ENCODE measurements at places on chromosomes 7 and 10. TPM values are rescaled to one million over a fixed set of nuclear protein-coding genes. Genes with fewer than 3 reads are reported as not detected.

TMEM213 gene
- total RNA-seq, result not detected

ASZ1 gene
- total RNA-seq, result not detected

CPN1 gene
- not detected for total RNA-seq

VPS37D gene
- 26.1 TPM for total RNA-seq

EPHA1 gene
- 0.41 TPM for total RNA-seq

DNA sequence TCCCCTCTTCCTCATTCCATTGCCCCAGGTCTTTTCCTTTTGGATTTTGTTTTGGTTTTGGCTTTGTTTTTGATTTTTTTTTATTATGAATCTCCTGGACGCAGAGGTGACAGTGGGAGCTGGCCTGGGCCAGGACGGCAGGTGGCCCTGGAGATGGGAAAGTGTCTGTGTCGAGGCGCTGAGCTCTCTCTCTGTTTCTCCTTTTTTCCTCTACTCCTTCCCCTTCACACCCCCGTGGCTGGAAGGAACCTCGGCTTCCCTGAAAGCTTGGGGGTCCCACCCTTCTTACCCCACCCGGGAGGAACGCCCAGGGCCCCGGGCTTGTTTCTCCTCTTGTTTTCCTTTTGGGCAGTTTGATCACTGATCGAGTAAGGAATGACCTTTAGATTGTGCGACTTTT, 13.2 kb downstream of the TRIM8 start:
- no peak for DNase-seq

DNA sequence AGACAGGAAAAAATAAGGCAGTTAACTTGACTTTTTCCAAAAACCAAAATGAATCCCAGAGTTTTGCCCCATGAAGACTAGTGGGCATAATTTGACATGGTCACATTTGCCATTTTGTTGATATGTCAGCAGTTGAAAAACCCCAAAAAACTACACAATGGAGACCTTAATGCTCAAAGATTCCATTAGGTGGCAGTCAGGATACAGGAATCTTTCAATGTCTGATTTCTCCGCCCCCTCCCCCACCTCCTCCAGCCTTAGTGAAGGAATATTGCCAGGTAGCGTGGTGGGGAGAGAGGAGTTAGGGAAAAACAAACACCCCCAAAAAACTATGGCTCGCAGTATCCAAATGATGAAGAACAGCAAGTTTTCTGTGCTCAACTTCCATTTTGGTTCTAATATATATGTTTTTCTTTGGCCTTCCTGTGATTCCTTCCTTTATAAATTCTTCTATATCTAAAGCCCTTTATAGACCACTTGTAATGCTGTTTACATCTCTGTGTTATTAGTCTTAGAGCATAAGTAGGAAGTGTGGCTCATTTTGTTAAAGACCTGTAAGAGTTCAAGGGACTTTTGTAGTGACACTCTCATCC, 6.7 kb upstream of the SMNDC1 start:
- peak; percentile 54 for DNase-seq

DNA sequence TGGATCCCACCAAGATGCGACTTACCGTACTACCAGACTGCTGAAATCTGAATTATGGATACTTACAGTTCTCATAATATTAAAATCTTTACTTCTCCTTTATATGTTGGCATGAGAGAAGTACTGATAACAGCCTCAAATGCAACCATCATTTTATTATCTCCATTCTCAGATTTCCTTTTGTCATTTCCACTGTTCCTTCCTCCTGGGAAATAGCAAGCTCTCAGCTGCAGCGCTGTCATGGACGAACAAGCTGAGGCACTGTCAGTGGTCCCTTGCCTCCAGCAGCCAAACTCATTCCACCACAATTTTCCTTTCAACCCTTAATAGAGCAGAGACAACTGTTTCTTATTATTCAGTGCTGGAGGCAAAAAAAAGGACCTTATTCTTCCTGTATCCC, 478.4 kb downstream of the ARL4A start:
- DNase-seq, result no peak

DNA sequence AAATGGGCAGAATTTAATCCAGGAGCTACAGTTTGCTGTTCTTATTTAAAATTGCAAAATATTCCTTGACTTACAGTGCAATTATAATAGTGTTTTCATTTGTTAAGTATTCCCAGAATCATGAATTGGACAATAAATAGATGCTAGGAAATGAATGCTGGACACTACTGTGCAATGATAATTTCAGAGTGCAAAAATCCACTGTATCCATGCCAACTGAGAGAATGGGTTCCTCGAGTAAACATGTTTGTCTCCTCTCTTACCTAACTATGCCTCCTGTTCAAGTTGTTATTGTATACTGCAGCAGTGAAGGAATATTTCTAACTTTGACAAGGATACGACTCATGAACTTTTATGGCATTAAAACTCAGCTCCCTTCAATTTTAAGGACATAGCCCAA, 1396.3 kb downstream of the GATA3 start:
- no peak for DNase-seq

DNA sequence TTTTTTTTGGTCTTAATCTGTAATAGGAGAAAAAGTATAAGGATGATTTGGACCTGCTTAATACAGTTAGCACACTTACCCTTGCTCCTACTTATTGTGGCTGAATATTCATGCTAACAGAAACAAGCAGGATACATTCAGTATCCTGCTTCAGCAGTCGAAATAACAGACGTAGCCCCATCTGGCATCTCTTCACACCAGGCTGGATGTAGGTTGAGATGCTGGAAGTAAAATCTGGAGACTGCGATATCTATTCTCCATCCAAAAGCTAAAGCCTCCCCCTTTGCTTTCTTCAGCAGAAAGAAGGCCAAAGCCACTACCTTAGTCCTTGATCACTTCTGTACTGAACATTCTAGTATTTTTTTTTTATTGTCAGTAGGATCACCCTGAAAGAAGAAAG, 537.4 kb downstream of the AUTS2 start:
- no peak for DNase-seq

DNA sequence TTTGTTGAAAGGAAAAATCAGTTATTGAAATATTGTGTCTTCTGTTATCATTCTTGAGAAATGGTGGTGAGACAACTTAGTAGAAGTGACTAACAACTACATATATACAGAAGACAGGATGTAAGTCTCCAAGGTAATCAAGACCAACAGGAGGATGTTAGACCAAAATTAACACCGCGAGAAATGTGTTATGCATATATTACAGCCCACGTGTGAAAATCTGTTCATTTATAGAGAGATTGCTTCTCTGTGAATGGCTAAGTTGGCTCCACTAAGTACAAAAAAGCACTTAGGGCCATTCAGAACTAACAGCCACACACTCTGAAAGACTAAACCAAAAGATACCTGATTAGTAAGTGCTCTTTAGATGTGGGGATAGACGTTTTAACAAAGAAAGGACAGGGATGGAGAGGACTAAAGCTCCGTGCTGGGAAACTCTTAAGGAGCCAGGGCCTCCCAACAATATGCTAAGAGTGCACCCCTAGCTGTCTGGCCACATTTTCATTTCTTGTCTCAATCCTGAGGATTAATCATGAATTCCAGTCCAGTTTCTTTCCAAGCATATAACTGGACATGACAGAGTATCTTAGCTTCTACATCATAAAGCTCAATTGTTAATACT, 26.5 kb downstream of the HDAC9 start:
- no peak for DNase-seq

DNA sequence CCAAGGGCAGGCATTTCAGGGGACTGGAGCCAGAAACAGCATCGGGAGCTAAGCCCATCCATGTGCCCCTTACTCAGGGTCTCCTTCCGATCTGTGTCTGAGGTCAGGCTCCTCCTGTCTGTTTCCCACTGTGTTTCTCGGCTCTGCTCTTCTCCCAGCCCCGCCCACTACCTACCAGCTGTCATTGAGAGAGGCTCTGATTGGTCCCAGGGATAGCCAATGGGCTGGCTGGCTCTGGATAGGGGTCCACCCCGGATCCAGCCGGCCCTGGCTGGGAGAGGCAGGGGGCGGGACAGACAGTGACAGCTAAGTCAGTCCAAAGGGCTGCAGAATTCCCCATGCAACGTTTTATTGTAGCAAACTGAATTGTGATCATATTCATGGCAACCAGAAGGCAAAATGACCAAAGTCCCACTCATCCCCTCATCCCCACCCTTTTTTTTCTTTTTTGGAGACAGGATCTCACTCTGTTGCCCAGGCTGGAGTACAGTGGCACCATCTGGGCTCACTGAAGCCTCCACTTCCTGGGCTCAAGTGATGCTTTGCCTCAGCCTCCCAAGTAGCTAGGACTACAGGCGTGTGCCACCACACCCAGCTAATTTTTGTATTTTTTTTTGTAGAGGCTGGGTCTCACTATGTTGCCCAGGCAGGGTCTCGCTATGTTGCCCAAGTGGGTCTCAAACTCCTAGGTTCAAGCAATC, 76.3 kb downstream of the CLIP2 start:
- DNase-seq, result peak; percentile 88

DNA sequence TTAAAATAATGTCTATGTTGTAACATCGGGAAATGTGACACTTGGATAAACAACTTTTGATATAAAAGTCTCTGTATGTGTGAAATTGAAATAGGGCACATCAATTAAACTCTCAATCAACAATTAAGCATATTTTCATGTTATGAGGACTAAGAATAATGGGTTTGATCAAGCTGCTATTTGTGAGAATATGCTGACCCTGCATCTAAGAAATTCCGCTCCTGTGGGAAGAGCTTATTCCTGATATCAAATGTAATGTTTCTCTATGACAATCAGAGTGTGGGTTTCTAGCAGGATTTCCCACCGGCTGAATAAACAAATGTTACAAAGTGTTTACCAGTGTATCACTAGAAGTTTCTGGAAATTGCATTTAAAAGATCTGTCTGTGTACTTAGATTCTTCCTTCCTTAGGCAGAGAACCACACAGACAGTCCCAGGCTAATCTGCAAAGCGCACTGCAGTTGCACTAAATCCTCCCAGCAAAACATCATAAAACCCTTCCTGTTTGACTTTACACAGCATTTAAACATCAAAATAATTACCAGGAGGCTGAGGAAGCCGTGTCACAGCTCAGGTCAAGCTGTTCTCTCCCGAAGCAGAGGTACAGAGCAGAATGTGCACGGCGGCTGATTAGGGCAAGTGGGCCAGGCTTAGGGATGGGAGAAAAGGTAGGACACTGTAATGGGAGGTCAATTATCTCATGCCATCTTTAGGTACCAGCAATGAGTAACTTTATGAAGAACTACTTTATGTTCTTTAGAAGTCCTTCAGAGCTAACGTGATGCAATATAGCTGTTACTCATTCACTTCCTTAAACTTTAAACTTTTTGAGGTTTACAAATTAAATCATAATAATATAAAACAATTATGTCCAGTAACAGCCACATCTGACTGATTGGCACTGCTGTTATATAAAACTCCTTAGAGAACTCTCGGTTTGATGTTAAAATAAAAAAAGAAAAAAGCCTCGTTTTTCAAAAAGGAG, 109.1 kb upstream of the CTTNBP2 start:
- DNase-seq, result no peak

- DNase-seq, result no peak
These were observed 332.8 kb downstream of the PLXNA4 start for GRCh38 chr7:132243463-132243862.

DNA sequence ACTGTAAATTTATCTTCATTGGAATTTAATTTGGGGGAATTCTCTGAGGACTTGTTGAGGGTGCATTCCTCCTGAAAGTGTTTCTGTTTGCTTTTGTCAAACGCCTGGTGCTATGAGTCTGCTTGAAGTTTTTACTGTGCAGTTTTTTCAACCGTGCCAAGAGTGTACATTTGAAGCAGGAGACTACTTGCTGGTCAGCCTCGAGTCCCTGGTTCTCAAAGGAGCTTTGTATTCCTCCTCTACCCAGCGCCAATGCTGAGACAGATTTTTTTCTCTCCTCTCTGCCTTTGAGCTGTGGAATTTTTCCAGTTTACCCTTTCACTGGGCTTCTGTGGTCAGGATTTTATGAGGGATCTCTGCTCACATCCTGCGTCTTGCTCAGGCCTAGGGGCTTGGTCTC, 62.1 kb downstream of the NPY start:
- no peak for DNase-seq

DNA sequence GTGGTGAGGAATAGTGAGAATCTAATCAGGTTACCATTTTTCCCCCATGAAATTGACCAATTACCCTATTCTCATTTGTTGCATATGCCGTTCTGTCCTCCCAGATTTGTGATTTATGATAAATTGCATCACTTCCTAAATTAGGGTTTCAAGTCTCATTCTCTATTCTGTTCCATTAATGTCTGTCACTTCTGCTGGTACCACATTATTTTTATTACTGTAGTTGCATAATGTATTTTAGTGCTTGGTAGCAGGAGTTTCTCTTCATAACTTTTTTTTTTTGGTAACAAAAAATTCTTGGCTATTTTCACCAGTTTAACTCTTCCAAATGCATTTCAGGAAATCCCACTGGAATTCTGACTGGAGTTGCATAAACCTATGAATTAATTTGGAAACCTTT, 44.0 kb upstream of the FAM133B start:
- DNase-seq, result no peak

DNA sequence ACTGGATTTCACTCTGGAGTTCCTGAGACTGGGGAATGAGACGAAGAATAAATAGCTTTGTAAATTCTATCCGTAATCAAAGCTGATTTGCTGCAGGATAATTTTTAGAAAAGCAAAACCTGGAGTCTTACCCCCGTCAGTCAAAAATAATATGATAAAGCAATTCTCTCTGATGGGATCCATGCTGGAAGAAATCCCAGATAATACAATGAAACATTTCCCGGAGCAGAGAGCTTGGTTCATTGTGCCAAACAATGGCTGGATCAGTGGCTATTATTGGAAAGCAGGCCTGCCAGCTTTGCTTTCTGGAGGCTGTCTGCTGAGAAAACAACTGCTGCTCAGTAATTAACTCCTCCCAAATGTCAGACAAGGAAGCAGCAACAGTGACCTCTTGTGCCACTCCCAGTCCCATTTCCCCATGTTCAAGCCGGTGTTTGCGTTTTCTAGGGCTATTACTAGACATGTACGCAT, 609.4 kb upstream of the PCDH15 start:
- DNase-seq, result peak; percentile 2
